ENCODE measurements at places on chromosomes 4 and X.

- peak; percentile 63 for DNase-seq
Observed at GRCh38 chr4:76197971-76198410, 15.6 kb downstream of the SCARB2 start.

GRCh38 chr4:41644288-41644914 lies 104.1 kb downstream of the PHOX2B start:
- DNase-seq, result peak; percentile 82

DNA sequence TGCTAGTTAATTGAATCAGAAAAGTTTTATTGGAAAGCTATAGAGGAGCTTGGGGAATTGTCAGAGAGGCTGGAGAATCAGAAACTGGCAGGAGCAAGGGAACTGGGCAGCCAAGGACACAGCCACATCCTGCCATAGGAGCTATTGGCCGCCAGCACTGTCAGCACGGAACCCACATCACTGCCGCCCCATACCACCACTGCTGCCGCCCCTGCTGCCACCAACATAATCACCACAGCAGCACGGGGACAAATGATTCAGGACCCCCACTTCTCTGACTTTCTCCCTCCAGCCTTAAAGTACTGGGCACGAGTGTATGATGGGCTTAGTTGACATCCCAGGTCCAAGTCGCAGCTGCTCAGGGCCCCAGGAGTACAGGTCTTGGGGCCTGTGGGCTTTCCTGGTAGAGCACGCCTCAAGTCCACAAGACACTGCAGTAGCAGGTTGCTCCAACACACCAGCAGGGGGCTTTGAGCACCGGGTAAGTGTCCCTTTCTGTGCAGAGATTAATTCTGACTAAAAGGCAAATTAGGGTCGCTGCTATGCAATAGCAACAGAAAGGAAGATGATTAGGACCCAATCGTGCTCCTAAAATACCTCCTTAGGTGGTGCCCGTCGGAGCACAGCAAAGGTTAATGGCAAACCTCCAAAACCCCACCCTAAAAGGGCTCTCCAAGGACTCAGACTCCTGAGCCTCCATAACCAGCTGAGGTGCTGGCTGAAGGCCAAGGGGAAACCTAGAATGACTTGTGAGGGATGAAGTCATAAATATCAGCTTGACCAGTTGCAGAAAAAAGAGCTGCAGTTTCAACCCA lies 6.9 kb downstream of the PJA1 start:
- DNase-seq, result peak; percentile 88

DNA sequence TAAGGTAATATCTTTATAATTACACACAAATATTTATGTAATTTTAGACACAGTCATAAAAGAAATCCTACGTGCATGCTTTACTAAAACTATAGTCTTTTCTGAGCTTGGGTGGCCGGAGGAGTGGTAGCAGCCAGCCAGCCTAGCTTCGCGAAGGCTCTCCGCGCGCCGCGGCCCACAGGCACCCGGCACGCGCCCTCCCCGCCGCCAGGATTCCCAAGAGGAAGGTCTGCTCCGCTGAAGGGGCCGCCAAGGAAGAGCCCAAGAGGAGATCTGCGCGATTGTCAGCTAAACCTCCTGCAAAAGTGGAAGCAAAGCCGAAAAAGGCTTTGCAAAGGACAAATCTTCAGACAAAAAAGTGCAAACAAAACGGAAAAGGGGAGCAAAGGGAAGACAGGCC lies 8.7 kb upstream of the PJA1 start:
- DNase-seq, result peak; percentile 27

- DNase-seq, result no peak
Observed at GRCh38 chrX:153448556-153449367, 2.9 kb upstream of the TREX2 start.

DNA sequence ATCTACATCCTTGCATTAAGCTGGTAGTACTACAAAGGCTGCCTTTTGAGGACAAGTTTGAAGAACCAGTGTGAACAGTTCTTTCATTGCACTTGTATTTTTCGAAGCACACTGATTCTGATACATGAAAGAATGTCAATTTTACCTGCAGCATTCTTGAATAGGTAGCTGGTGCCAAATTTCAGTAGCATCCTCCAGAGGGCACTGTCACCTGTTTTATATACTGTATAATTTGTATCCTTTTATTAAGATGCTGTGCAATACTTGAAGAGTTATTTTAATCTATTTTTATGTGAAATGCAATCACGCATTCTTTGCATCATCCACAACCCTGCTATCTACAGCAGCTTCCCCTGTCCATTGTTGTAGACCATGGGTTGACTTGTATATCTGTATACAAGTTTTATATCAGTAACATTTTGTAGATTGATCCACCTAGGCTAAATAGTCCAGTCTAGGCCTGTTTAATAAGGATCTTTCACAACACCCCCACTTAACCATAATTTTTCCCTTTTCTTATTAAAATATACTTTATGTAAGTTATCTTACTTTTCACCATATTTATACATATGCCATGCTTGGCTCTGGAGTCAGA lies 325.7 kb downstream of the PCDH7 start:
- peak; percentile 40 for DNase-seq

GRCh38 chr4:7850489-7850888 lies 89.2 kb downstream of the AFAP1 start:
- DNase-seq, result no peak

DNA sequence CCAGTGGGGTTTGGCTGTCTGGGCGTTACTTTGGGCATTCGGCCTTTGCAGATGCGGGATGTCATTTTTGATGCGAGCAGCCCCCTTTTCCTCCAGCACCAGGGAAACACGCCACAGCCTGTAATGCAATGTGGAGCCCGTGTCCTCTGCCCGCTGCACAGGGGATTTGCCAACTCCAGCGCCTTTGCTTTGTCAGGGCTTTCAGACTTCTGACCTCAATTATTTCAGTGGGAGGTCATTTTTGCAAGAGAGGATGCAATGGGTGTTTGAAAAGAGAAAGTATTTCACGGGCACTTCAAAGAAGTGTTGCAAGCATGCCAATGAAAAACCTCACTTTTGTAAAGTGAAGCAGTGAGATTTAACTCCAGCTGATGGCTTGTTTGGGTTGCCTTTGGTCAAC lies 11.5 kb downstream of the CLCN4 start:
- DNase-seq, result peak; percentile 13

DNA sequence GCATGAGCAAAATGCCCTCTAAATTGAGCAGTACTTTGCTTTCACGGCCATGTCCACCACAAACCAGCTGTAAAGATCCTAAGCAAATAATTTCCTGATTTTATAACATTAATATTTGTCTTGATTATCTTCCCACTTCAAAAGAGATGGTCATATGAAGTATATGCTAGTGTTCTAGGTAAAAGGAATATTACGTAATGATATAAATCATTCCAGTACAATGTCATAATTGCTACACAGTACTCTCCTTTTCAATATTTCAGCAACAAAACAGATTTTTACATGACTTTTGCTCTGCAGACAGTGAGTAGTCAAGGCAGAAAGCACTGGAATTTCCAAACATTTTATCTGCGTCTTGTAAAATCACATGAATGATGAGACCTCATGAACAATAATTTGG lies 572.8 kb upstream of the FRG1 start:
- DNase-seq, result no peak
